HEK293T (cell line): ENCODE measurements at places on chromosomes 12 and 14.

DNA sequence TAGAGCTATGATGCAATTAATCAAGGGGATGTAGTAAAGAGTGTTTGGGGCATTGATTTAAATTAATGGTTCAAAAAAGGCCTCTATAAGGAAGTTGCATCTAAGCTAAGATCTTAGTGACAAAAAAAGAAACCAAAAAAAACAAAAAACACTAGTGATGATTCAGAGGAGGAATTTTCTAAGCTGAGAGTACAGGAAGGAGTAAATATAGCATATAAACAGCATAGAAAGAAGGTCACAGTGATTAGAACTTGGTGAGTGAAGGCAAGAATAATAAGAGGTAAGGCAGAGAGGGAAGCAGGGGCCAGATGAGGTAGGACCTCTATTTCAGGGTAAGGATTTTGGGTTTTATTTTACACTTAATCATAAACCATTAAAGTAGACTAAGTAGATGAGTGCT lies 48.0 kb upstream of the PDZRN4 start:
- DNase-seq = no peak

DNA sequence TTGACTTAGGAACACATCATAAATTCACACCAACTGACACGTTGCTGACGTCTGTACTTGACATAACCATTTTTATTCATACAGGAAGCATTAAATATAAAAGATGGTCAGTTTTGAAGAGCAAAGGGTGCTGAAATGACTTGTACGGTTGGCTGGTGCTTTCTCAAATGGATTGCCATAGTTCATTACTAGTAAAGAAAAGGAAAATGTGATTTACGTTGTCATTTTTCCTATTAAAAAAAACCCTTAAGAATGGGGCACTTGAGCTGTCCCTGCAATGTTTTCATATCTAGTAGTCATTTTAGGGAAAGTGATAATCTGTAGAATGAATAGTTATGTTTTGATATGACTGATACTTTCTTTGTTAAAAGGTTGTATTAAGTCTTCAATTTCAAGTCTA lies 22.5 kb upstream of the MANSC4 start:
- DNase-seq = no peak

DNA sequence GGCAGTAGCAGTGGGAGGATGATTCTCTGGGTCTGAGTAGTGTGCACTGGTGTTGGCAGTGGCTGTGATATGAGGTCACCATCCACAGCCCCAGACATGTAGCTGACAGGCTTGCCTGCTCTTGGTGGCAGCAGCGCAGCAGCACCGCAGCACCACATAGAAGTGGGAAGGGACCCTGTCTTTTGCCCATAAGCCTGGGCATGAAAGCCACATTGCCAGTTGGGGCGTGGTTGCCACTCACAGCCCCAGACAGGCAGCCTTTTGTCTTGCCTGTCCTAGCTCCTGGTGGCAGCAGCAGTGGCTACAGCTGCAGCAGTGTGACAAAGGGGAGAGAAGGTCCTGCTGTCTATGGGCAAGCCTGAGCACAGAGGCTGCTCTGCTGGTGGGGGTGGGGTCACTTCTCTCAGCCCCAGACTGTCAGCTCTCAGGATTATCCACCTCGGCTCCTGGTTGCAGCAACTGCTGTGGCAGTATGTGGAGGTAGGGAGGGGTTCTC lies 71.5 kb downstream of the BRMS1L start:
- DNase-seq = no peak

GRCh38 chr14:55136241-55136640 lies 7.2 kb downstream of the LGALS3 start:
- no peak for DNase-seq

- no peak for DNase-seq
These were observed 80.0 kb downstream of the BTG1 start for GRCh38 chr12:92065639-92066038.

- no peak for DNase-seq
These were observed 123.9 kb downstream of the ADAMTS20 start for GRCh38 chr12:43428088-43428600.

DNA sequence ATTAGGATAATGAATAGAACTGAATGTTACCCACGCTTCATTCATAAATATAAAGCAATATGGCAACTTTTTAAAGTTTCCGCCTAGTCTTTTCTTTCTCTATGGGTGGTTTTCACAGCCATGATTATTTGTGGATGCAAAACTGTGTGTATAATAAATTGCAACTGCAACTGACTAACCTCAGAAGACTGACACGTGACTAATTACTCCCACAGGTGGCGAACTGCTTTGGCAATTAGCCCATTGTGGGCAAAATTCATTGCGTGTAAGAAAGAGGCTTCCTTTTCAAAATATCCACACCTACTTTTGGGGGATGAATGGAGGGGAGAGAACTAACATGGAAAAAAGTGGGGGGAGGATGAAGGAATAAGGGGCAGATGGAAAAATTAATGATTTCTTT lies 79.0 kb downstream of the SLC25A21 start:
- no peak for DNase-seq

DNA sequence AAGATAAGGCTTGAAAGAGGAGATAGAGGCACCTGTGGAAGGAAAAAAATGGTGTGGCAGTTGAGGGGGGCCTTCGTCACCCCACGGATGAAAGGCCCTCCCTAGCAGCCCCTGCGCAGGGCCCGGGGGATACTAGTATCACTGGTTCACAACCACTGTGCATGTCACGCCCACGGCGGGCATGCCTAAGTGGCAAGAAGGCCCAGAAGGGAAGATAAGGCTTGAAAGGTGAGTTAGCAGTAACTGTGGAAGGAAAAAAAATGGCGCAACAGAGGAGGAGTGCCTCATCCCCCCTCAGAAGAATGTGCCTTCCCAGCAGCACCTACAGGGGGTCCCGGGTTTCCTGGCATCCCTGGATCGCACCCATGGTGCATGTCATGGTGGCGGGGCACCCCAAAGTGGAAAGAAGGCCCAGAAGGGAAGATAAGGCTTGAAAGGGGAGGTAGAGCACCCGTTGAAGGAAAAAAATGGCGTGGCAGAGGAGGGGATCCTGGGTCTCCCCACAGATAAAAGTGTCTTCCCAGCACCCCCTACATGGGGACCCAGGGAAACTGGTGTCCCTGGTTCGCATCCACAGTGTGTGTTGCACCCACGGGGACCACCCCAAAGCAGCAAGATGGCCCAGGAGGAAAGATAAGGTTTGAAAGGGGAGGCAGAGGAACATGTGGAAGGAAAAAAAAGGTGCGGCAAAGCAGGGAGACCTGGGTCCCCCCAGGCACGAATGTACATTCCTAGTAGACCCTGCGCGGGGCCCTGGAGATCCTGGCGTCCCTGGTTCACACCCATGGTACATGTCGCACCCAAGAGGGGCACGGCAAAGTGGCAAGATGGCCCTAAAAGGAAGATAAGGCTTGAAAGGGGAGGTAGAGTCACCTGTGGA lies 279.2 kb downstream of the ALG10 start:
- no peak for DNase-seq
